A172 (cell line): ENCODE measurements at places on chromosomes 16 and 17.

GRCh38 chr17:82173351-82174041 is 39.1 kb downstream of the CCDC57 start:
- no peak for DNase-seq

DNA sequence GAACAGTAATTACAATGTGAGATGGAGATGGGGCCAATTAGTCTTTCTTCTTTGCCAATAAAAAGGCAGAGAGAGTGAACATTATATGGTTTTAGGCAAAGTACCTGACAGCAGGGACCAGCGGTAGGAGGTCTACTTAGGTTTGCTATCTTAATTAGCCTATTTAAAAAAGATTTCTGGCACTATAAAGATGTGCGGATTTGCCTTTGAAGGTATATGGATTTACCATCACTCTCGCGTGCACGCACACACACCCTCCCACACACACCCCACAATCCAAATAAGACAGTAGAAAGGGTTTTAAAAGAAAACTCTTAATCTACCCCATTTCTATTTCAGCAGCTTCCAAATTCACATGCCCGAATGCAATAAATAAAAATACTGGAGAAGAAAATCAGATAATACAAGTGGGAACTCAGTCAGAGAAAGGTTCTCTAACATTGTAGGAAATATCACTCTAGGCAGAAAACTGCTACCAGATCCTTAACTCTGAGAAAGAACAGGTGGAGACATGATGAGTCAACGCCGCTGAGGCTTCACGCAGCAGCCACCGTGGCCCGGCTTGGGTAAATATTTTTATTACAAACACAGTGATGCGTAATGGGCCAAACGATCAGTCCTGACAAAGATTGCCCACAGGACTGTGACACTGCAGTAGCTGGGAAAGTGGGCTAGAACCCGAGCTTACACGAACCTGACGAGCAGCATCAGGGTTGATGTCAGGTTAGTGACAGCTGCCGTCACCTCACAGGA is 66.6 kb upstream of the AXIN2 start:
- DNase-seq, result peak; percentile 83

- DNase-seq, result no peak
Observed at GRCh38 chr17:36069136-36069535, 5.1 kb downstream of the CCL18 start.

GRCh38 chr16:637081-638018 is 1.2 kb upstream of the METTL26 start:
- no peak for DNase-seq

DNA sequence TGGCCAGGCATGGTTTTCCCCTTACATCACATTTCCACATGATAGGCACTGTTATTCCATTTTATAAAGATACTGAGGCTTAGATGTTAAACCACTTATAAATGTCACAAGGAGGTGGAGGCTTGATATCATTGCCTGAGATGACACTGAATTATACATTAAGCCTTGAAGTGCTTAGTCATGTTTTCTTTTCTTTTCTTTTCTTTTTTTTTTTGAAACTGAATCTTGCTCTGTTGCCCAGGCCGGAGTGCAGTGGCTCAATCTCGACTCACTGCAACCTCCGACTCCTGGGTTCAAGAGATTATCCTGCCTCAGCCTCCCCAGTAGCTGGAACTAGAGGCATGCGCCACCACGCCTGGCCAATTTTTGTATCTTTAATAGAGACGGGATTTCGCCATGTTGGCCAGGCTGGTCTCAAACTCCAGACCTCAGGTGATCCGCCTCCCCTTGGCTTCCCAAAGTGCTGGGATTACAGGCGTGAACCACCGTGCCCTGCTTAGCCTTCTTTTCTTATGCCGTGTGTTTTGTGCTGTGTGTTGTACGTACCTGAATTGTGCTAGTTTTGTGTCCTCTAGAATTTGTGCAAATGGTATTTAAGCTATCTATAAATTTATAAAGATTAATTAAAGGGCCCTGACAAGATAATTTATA is 1.2 kb downstream of the DNAJA3 start:
- no peak for DNase-seq

DNA sequence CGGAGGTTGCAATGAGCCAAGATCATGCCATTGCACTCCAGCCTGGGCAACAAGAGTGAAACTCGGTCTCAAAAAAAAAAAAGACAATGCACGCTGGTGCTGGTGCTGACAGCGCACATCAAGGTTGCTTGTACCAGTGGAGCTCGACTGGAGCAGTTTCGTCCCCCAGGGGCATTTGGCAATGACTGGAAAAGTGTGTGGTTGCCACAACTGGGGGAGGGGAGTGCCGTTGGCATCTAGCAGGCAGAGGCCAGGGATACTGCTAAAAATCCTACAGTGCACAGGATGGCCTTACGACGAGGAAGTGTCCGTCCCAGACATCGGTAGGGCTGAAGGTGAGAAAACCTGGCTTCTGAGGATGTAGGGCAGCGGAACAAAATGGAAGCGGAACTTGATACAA is 2.4 kb downstream of the MEAK7 start:
- no peak for DNase-seq

GRCh38 chr17:55236316-55236715 is 28.4 kb upstream of the HLF start:
- DNase-seq, result no peak

- peak; percentile 64 for DNase-seq
Observed at GRCh38 chr17:79836972-79837887, 2.0 kb downstream of the CBX4 start.

GRCh38 chr17:14693382-14693781 is 392.5 kb downstream of the HS3ST3B1 start:
- DNase-seq, result no peak

GRCh38 chr16:78778101-78779004 is 678.9 kb downstream of the WWOX start:
- DNase-seq, result no peak

- no peak for DNase-seq
Observed at GRCh38 chr17:70608193-70608592, 438.9 kb downstream of the KCNJ2 start.

- DNase-seq, result no peak
Observed at GRCh38 chr16:79049040-79049439, 551.5 kb downstream of the MAF start.

DNA sequence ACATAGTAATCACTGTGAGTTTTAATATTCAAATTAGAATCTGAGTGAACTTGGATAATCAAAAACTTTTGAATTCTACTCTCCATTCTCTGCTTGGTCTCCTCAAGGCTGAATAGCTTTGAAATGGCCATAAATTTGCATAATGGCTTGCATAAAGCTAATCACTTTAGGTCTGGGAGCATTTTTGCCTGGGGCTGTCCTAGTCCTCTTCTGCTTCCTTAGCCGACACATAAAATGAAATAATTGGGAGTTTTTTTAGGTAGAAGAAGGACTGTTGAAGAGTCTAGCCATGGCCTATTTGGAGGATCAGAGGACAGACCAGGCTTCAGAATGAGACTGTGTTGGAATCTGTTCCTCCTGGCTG is 91.4 kb upstream of the EEF2KMT start:
- no peak for DNase-seq

- no peak for DNase-seq
Observed at GRCh38 chr16:24253192-24253591, 2.9 kb upstream of the CACNG3 start.

- no peak for DNase-seq
Observed at GRCh38 chr16:17270683-17271109, 200.1 kb downstream of the XYLT1 start.

DNA sequence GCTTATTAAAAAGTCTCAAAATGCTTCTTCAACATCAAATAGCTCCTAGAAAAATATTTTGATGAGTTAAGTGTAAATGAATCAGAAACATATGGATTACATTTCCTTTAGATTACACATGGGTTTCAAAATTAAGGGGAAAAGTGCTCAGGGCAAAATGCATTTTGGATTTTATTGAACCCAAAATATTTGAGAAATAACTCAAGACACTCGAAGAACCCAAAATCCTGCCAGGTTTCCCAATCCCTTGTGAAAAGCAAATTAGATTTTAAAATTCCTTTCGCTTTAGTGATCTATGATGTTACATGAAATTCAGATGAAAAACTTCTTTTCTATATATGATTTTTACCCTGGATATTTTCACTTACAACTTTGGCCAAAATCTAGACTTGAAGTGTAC is 847.4 kb upstream of the SOX9 start:
- DNase-seq, result no peak

GRCh38 chr17:74968361-74968780 is 4.2 kb downstream of the HID1 start:
- no peak for DNase-seq

DNA sequence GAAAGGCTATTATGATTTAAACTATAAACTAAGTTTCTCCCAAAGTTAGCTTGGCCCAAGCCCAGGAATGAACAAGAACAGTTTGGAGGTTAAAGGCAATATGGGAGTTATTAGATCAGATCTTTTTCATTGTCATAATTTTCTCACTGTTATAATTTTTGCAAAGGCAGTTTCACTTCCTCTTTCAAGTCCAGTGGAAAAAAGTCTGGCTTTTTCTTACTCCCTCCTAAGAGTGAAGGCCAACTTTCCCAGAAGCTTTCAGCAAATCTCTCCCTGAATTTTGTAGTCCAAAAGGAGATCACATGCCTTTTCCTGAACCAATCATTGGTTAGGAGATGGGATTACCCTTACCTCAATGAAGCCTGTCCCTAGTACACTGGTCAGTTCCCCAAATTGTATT is 9.1 kb upstream of the BLMH start:
- DNase-seq, result no peak

GRCh38 chr17:75515496-75516254 is at the start of gene CASKIN2:
TSS of gene CASKIN2 (minus strand) at chr17:75515537. CDS start at chr17:75513804, 1,733 bp downstream.
- peak; percentile 82 for DNase-seq

DNA sequence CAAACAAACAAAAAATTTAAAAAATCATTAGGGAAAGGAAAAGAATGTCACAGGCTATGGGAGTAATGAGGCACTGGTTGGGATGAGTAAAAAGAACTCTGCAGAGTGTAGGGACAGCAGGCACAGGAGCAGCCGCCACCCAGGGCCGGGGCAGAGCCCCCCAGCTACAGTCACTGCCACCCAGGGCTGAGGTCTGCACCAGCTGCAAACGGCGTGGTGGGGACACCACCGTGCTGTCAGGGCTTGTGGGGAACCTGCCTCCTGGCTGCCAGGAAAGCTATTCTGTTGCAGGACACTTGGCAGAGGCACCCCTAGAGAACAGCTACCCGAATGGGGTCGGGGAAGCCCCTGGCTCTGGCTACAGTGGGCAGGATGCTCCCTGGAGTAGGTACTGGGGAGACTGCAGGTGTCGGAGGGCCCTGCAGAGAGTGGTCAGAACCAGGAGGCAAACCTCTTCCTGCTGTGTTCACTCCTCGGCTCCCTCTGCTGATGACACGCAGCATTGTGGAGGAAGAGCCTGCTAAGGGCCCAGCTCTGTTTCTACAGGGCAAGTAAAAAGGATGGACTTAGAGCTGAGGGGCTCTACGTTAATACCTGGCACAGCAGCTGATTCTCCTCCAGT is 32.3 kb upstream of the CAPN15 start:
- peak; percentile 28 for DNase-seq

DNA sequence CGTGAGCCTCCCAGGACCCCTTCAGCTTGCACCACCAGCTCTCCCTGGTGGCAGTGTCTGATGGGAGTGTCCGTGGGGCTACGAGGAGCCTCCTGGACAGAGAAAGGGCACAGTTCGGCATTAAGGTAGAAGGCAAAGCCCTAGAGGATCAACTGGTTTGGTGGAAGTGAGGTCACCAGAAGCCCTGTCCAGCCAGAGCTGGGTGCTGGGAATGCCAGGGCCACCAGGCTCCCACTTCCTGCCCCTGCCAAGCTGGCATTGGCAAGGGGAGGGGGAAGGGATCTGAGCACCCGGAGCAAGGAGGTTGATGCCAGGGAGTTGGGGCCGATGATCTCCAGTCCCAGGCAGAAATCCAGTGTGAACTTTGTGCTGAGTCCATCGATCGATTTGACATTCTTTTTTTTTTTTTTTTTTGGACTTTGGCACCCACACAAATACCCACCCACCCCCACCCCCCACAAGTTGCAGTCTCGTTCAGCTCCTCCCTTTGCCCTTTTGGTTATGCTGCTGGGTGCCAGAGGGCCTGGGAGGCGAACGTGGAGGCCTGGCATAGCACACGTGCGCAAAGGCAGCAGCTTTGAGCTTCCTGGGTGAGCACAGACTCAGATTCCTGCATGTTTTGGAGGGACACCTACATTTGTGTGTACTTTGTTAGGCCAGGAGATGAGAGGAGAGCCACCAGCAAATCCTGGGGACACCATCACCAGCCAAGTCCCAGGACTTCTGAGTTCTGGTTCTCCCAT is 2.1 kb downstream of the NHERF1 start:
- DNase-seq, result peak; percentile 71

GRCh38 chr16:53082509-53082908 is 27.7 kb downstream of the CHD9 start:
- no peak for DNase-seq

GRCh38 chr17:4482338-4483011 is 16.2 kb upstream of the SPNS2 start:
- DNase-seq, result no peak
